CD8-positive, alpha-beta memory T cell (primary cell): ENCODE measurements at places on chromosomes 1 and 21.

- H3K27ac ChIP-seq: no peak overlapping the region
- no peak for DNase-seq
- H3K4me3 ChIP-seq: no peak overlapping the region
- no peaks in the 10 kb centered on the region for H3K27me3 ChIP-seq
- no peaks in the 10 kb centered on the region for H3K4me1 ChIP-seq
Observed at GRCh38 chr1:8742022-8742924, 75.2 kb downstream of the RERE start.

- peaks cover 3% of the 10 kb centered on the region for H3K27me3 ChIP-seq
- H3K4me3 ChIP-seq: no peak overlapping the region
- no peaks in the 10 kb centered on the region for H3K36me3 ChIP-seq
- peaks cover 17% of the 10 kb centered on the region for H3K4me1 ChIP-seq
- DNase-seq: no peak
- no peak overlapping the region for H3K27ac ChIP-seq
Observed at GRCh38 chr1:209823143-209824041, 4.4 kb upstream of the UTP25 start.

GRCh38 chr1:12078938-12079861, 16.1 kb downstream of the TNFRSF8 start:
- H3K36me3 ChIP-seq: no peaks in the 10 kb centered on the region
- H3K27ac ChIP-seq: no peak overlapping the region
- peaks cover 5% of the 10 kb centered on the region for H3K4me1 ChIP-seq
- no peaks in the 10 kb centered on the region for H3K27me3 ChIP-seq
- DNase-seq: no peak

- no peak overlapping the region for H3K27ac ChIP-seq
- no peak for DNase-seq
- no peak overlapping the region for H3K4me3 ChIP-seq
- H3K36me3 ChIP-seq: no peaks in the 10 kb centered on the region
- no peaks in the 10 kb centered on the region for H3K4me1 ChIP-seq
Observed at GRCh38 chr21:40566486-40566885, 280.5 kb downstream of the DSCAM start.

DNA sequence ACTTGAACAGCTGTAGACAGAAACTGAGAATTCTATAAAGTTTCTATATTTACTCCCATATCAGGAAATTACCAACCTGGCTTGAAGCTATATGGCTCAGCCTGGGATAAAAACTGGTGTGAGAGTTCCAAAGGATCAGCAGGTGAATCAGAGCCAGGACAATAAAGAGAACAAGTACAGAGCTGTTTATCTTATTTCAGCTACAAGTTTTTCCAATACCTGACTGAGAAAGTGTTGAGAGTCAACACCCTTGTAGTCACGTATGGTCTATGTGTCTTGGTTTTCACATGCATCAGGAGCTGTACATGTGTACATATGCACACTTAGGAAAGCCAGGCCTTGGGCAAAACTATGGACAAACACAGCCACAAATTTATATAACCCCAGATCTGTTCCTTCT, 40.7 kb upstream of the CXADR start:
- H3K27ac ChIP-seq: no peak overlapping the region
- no peaks in the 10 kb centered on the region for H3K4me1 ChIP-seq
- no peak for DNase-seq

DNA sequence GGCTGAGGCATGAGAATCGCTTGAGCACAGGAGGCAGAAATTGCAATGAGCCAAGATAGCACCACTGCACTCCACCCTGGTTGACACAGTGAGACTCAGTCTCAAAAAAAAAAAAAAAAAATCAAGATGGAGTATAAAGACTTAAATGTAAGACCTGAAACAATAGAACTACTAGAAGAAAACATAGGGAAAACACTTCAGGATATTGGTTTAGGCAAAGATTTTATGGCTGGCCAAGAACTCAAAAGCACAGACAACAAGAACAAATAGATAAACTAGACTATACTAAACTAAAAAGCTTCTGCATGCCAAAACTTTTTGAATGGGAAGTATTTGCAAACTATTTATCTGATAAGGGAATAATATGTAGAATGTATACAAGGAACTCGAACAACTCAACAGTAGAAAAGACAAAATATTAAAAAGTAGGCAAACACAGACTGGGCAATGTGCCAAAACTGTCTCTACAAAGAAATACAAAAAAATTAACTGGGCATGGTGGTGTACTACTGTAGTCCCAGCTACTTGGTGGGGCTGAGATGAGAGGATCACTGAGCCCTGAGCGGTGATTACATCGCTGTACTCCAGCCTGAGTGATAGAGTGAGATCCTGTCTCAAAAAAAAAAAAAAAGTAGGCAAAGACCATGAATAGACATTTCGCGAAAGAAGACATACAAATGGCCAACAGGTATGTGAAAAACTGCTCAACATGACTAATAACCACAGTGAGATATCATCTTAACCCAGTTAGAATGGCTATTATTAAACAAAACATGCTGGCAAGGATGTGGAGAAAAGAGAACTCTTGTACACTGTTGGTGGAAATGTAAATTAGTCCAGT, 25.3 kb downstream of the DTL start:
- no peaks in the 10 kb centered on the region for H3K36me3 ChIP-seq
- no peaks in the 10 kb centered on the region for H3K4me1 ChIP-seq
- H3K27me3 ChIP-seq: no peaks in the 10 kb centered on the region
- H3K4me3 ChIP-seq: no peak overlapping the region
- no peak overlapping the region for H3K27ac ChIP-seq
- no peak for DNase-seq

DNA sequence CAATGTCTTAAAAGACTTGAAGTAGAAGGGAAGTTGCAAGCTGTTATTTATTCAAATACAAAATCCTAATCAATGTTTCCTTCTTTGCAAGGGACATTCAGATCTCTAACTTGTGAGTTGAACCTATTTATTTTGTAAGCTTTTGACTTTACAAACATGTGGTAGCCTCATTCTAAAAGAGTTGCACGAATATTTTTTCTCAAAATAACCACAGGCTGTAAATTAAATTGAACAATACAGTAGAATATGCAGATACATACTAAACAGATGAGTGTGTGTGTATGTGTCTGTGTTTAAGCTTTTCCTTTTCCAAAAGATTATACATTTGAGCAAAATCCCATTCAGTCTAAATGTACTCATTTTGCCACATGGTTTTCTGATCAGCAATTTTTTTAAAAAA, 4.8 kb upstream of the DYNLT5 start:
- no peak overlapping the region for H3K27ac ChIP-seq
- no peak for DNase-seq

DNA sequence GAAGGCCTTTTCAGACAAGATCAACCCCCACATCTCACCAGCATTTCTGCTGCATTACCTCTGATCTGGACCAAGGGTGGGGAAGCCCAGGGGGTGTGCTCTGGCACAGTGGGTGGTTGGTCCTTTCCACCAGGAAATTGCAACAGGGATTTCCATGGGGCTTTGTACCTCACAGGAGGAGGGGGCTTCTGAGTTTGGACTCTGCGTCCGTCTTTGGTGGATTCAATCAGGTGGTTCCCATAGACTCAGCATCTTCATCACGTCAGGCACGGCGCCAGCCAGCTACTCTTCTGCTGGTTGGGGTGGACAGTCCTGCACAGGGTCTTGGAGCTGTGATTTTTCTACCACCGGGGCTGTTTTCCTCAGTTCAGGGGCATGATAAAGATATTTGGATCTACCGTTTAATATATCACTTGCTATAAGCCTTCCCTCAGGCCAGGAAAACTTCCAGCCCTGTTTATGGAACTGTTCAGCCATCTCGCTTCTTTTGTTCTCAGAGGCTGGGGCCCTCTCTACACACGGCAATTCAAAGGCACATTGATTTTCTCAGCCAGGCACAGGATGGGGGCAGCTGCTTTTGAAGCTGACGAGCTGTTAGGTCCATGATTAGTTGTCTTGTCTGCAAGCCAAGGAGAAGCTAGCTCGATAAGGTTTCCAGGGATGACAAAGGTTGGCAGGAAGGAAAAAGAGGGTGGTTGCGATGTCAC, 467.3 kb downstream of the CAMTA1 start:
- H3K4me3 ChIP-seq: no peak overlapping the region
- no peak for DNase-seq
- no peaks in the 10 kb centered on the region for H3K36me3 ChIP-seq
- H3K27ac ChIP-seq: no peak overlapping the region

DNA sequence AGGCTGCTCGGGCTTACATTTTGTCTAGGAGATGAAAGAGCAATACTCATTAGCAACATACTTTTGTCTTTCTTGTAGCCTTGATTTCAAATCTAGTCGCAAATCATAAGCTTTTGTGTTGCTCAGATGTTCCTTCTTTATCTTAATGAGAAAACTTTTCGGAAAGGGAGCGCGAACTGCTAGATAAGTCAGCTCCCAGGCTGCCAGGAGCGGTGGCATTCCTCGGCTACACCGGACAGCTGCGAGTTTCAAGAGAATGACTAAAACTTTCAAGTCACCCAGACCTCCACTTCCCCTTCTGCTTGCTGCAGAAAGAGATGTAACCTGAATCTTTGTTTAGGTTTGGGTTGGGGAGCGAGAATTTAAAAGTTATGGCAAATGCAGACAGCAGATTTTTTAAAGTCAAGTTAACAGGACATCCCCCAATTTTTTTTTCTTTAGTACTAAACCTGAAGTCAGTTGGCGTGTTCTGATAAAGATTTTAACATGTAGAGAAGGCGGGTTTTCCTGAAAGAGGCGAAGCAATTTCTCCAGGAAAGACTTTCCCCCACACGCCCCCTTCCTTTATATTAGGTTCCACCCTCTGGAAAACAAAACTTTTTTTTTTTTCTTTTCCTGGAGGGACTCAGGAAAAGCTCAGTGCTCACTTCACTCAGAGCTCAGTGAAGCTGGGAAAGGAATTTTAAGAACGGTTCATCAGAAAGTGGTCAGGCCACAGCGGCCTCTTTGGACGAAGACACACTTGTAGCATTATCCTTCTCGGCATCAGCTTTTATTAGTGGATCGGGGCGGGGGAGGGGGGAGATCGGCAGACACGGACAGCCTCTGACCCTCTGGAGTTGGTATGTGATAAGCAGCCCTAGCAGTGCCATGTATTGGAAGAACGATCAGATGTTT, at the start of gene LHX8:
Gene LHX8 (plus strand): TSS at position 639 of the 897 bp plus-strand sequence. CDS start 2,227 bp downstream, outside the sequence.
- H3K27ac ChIP-seq: no peak within 1 kb of the TSS
- H3K27me3 ChIP-seq: peaks cover 18% of the 10 kb centered on the region
- no peak for DNase-seq

- no peaks in the 10 kb centered on the region for H3K36me3 ChIP-seq
- no peak overlapping the region for H3K4me3 ChIP-seq
- H3K27me3 ChIP-seq: no peaks in the 10 kb centered on the region
- H3K27ac ChIP-seq: peak overlapping the region; percentile 14
Observed at GRCh38 chr21:37565530-37566223, 199.1 kb downstream of the DYRK1A start.

DNA sequence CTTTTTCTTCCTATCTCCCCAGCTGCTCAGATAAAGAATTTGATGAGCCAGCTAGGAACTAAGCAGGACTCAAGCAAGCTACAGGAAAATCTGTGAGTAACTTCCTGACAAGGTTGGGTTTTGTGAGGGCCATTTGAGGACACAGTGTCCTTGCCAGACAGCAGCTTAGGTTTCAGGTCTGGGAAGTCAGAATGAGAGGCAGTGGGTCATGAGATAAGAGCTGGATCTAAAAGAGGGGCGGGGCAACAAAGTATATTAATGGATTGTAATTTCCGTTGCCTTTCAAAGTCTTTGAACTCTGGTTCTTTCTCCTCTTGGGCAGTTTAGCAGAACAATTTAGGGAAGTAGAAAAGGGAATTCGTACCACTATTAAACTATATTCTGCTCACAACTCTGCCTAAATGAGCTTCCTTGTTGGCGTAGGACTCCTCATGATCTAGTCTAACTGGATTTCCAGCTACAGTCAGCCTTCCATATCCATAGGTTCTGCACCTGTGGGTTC, 16.6 kb downstream of the STX12 start:
- H3K36me3 ChIP-seq: peaks cover 7% of the 10 kb centered on the region
- H3K27ac ChIP-seq: no peak overlapping the region
- no peaks in the 10 kb centered on the region for H3K27me3 ChIP-seq
- no peaks in the 10 kb centered on the region for H3K4me1 ChIP-seq

DNA sequence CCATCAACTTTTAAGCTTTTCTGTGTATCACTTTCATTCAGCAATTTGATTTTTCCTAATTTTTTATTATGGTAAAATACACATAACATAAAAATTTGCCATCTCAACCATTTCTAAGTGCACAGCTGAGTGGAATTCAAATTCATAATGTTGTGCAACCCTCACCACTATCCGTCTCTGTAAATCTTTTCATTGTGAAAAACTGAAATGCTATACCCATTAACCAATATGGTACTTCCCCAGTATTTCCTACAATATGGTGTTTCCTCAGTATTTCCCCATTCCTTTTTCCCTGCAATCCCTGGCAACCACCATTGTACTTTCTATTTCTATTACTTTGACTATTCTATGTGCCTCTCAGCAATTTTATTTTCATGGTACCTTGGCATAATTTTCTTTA, 6.8 kb downstream of the STPG1 start:
- H3K4me1 ChIP-seq: no peaks in the 10 kb centered on the region
- no peak overlapping the region for H3K4me3 ChIP-seq
- H3K27me3 ChIP-seq: no peaks in the 10 kb centered on the region
- H3K36me3 ChIP-seq: peaks cover 3% of the 10 kb centered on the region
- no peak for DNase-seq

- DNase-seq: no peak
- H3K27me3 ChIP-seq: peaks cover 31% of the 10 kb centered on the region
- no peak overlapping the region for H3K27ac ChIP-seq
- H3K36me3 ChIP-seq: no peaks in the 10 kb centered on the region
- H3K4me3 ChIP-seq: no peak overlapping the region
- peaks cover 15% of the 10 kb centered on the region for H3K4me1 ChIP-seq
Observed at GRCh38 chr1:201537891-201538611, 876 bp upstream of the NAV1 start.

DNA sequence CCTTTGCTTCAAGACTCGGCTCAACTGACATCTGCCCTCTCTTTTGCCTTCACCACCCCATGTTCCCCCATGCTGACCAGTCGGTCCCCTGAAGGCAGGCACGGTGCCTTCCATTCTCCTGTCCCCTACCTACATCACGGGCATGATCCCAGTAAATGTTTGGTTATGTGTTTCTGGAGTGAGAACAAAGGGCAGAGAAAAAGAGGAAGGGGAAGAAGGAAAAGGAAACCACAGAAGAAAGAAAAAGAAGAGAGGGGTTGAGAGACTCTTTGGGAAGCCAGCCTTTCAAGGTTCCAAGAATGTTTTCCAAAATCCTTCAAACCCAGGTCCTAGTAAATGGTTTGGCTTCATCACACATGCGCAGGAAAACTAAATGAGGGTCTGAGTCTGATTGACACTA, 84.9 kb downstream of the CDC7 start:
- no peaks in the 10 kb centered on the region for H3K4me1 ChIP-seq
- H3K4me3 ChIP-seq: no peak overlapping the region
- no peaks in the 10 kb centered on the region for H3K27me3 ChIP-seq
- no peak for DNase-seq
- H3K36me3 ChIP-seq: no peaks in the 10 kb centered on the region

DNA sequence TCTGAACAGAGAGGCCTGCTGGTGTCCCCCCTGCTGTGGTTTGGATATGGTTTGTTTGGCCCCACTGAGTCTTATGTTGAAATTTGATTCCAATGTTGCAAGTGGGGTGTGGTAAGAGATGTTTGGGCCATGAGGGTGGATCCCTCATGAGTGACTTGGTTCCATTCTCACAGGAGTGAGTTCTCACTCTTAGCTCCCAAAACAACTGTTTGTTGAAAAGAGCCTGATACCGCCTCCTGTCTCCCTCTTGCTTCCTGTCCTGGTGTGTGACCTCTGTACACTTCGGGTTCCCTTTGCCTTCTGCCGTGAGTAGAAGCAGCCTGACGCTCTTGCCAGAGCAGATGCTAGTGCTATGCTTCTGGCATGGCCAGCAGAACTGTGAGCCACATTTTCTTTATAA, 60.5 kb downstream of the C21orf91 start:
- no peaks in the 10 kb centered on the region for H3K27me3 ChIP-seq
- H3K36me3 ChIP-seq: no peaks in the 10 kb centered on the region
- no peak for DNase-seq
- no peaks in the 10 kb centered on the region for H3K4me1 ChIP-seq
